ENCODE measurements at places on chromosomes 2 and 18.

- DNase-seq = no peak
Observed at GRCh38 chr18:13653746-13654433, 72.5 kb downstream of the FAM210A start.

DNA sequence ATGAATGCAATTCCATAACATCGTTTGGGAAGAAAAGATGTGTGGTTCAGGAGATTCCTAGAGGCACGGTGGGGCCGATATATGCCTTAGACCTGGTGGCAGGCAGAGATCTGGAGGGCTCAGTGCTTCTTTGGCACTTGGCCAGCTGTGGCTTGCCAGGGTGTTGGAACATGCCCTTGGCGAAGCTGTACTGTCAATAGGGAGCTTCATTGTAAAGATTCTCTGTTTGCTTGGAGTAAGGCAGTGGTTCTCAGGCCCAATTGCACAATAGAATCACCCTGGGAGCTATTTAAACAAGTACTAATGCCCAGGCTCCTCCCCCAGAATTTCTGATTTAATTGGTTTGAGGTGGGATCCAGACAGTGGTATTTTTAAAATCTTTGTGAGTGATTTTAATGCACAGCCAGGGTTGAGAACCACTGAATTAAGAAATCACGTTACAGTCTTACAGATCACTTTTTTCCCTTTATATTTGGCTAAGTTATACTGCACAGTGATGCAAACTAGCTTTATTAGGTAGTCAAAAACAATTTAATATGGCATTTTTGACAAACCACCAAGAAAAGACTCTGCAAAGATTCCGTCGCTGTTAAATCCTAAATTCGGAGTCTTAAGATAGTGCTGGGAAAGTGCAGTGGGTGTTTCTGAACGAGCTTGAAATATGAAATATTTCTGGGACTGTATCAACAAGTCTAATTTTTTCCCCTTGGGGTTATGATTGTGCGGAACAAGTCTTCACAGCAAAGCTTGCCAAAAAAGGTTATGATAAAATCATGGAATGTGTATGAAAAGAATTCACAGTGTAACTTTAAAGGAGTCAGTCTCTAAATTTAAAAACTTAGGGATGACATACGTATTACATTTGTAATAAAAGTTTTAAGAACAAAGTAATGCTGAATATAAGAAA, 78.0 kb downstream of the CRIM1 start:
- no peak for DNase-seq

- DNase-seq = no peak
Observed at GRCh38 chr18:10249270-10249669, 205.2 kb upstream of the APCDD1 start.

GRCh38 chr2:191572319-191572718, 105.6 kb upstream of the NABP1 start:
- DNase-seq = no peak

DNA sequence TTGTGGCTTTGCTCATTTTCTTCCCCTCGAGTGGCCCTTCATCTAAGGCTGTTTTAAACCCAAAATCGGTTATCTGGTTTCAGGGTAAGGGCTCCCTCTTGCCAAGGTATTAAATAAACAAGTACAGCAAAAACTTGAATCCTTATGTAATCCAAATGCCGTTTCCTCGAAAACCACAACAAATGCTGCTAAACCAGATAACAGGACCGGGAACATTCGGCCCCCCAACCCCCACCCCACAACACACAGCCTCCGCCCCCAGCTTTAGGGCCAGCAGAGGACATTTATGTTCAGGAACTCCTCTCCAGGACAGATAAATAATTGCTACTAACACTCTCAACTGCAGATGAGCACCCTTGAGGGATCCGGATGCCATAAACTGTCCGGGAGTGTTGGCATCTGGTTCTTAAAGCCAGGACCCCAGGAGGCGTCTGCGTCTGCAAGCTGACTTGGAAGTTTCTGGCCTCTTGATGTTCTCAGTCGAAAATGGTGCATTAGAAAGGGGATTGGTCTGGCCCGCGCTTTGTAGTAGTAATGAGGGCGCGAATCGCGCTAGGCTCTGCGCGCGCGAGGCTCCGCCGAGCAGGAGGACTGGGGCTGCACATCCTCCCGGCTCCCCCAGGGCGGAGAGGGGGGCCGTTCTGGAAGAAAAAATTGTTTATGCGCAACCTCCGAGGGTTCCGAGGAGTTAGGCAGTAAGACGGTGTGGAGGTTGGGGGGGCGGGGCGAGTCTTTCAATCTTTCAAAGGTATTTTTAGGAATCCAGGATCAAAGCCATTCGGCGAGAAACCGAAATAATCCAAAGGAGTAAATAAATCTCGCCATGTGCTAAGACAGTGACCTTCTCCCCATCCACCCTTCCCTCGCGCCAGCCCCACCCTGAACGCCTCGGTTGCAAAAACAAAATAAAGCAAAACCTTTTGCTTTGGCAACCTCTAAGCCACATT, 3.9 kb upstream of the ID2 start:
- no peak for DNase-seq

- DNase-seq = no peak
Observed at GRCh38 chr2:121093692-121094091, 191.3 kb downstream of the TFCP2L1 start.

- DNase-seq = peak; percentile 4
Observed at GRCh38 chr2:226873051-226873620, 37.3 kb downstream of the RHBDD1 start.

- DNase-seq = no peak
Observed at GRCh38 chr2:41432459-41432858, 615.4 kb upstream of the PKDCC start.

GRCh38 chr18:41974796-41975201, 19.8 kb downstream of the PIK3C3 start:
- no peak for DNase-seq

DNA sequence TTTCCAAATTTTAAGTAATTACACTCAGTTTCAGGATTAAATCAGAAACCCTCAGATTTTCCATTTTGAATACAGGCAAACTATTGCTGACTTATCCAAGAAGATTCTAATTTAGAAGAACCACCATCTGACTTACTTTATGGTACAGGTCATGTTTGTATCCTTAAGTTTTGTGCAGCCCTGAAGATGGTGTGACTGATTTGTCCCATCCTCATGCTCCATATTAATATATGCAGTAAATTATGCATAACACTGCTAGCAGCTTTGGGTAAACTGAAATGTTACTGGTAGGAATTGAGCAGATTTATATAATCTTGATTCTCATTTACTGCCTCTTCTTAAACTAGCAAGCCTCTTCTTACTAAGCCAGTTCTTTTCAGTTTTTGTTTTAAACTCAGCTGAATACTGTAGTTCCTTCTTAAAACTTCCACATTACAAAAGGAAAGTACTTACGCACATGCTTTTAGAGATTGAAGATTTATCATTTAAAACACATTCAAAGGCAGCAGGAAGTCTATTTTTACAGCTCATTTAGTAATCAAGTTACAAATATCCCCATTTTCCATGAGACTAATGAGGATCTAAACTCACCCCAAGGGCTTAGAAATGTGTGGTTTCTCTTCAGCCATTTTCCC, 25.7 kb downstream of the MEX3C start:
- DNase-seq = no peak

GRCh38 chr2:235746257-235746934, 252.6 kb downstream of the AGAP1 start:
- peak; percentile 16 for DNase-seq

DNA sequence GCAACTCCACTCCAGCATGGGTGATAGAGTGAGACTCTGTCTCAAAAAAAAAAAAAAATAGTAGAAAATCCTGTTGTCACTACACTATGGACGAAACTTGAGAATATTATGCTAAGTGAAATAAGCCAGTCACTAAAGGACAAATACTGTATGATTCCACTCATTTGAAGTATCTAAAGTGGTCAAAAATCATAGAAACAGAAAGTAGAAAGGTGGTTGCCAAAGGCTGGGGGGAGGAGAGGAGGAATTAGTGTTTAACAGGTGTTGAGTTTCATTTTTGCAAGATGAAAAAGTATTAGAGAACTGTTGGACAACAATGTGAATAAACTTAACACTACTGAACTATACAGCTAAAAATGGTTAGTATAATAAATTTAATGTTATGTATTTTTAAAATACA, 18.8 kb upstream of the RMP24 start:
- DNase-seq = no peak

- DNase-seq = no peak
Observed at GRCh38 chr2:159091381-159091780, 122.9 kb downstream of the TANC1 start.

GRCh38 chr18:22983175-22983574, 50.0 kb downstream of the RBBP8 start:
- DNase-seq = no peak
